Stimulated activated CD4-positive, alpha-beta T cell treated with anti-CD3 and anti-CD28 coated beads, TNF-alpha, amount 100 ng/mL, for 48 hours (primary cell): ENCODE measurements at places on chromosomes 2 and 18.

GRCh38 chr2:88711289-88711688 is 19.8 kb downstream of the RPIA start:
- DNase-seq = no peak

DNA sequence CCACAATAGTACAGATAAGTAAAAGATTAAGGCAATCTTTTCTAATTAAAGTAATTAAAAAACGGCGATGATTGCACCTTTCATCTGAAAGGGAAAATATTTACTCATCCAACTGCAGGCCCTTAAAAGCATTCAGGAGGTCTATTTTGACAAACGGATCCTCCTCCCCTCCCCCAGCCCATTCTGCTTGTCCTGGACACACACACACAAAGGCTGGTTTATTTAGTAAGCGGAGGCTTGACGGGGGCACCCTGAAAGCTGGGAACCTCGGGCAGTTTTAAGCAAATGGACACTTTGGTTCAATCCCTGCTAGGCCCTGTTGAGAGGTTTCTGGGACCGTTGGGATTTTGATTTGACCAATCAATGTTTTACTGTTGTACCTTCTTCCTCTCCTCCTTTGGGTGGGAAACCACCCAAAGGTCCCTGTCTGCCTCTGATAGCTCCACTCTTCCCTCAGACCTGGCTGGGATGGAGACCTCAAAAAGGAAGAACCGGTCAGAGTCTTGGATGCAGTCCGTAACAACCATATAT is 135.8 kb upstream of the HAAO start:
- no peak for DNase-seq

DNA sequence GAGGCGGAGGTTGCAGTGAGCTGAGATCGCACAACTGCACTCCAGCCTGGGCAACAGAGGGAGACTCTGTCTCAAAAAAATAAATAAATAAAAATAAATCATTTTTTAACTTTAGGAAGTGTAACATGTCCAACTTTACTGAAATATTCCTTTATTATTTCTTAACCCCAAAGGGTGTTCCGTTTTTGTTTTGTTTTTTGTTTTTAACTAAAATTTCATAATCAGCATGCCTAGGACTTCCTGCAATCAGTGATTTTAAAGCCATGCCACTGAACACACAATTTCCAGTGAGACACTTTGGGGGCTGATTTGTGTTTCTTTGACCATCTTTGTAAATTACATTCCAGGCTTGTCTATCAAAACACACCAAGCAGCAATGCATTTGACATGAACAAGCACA is 7.1 kb downstream of the CATIP start:
- DNase-seq = no peak

DNA sequence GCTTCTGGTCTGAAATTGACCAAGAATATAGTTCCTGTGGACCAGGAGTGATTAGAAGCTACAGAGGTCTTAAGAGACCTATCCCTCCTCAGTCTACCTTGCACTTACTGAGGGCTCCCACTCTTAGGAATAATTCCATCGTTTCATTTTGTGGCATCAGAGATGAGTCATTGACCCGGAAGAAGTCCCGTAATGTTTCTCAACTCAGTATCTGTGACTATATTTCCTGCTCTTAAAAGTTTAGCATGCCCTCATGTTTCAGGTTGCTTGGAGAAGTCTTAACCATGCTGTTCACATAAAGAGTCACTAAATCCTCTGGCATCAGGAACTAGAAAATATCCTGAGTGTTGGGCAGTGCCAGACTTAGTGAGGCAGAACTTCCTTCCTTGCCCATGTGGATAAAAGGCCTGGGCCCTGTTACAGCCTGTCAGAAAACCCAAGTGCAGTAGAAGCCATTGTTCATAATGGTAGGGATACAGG is at the start of gene IL36A:
TSS of gene IL36A (plus strand) at position 430 of the 480 bp plus-strand sequence. CDS start 413 bp downstream, outside the sequence.
- DNase-seq = no peak

DNA sequence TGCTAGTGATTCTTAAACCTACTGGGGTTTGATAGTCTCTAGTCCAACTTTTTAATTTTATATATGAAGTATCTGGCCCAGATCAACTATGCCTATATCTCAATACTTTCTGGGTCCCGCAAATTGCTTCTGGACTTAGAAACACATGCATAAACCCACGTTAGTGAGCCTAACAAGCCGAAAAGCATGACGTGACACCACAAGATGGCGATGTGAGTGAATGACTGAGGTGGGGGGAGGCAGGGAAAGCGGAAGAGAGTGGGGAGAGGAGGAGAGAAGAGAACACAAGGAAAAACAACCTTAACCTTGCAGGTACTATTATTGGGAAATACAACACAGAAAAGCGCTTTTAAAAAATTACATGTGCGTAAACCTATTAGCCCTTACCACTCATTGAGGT is 13.8 kb downstream of the PDIA6 start:
- no peak for DNase-seq

GRCh38 chr2:8587920-8588830 is 93.7 kb upstream of the ID2 start:
- no peak for DNase-seq

DNA sequence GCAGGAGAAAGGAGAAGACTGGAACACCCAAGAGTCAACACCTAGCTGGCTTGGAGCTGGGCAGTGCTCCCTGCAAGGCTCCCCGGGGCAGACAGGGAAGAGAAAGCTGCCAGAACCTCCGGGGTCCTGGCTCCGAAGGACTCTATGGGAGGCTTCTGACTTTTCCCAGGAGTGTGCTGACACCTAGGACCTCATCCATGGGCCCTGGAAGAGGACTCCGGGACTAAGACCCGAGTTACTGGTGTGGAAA is 37.8 kb upstream of the ATP6V1B1 start:
- DNase-seq = no peak

- no peak for DNase-seq
These were observed 45.6 kb downstream of the PARD6G start for GRCh38 chr18:80201739-80202138.

DNA sequence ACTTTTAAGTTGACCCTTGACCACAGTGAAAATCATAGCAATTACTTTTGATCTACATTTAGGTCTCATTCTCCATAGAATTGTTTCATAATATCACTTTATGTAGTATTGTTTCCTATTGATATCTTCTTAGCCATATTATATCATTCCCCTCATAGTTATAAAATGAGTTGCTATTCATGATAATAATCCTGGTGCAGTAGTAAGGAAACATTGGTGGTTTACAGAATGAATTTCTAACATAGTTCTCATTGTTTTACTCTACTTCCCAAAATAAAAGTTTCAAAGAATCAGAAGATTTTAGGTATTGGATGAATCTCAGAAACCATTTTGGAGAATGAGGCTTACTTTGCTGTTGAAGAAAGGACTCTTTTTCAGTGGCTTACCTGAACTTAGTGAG is 246.0 kb downstream of the PARD3B start:
- DNase-seq = no peak

DNA sequence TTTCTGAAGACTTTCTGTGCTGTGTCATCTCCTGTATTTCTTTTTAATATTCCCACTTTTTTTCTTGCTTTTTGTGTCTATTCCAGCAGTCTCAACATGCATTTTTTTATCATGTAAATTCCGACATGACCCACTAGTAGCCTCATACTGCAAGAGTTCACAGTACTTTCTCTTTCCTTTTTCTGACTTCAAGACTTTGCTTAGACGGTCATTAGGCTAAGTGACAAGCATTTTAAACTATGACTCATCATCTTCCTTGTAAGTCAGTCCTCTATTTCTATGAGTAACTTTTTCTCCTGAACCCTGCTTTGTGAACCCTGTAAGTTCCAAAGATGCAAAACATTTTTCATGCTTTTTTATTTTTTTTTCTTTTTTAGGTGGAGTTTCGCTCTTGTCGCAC is 381.2 kb downstream of the TXNL1 start:
- no peak for DNase-seq

- DNase-seq = no peak
These were observed 93.2 kb upstream of the CCDC150 start for GRCh38 chr2:196546151-196546919.

DNA sequence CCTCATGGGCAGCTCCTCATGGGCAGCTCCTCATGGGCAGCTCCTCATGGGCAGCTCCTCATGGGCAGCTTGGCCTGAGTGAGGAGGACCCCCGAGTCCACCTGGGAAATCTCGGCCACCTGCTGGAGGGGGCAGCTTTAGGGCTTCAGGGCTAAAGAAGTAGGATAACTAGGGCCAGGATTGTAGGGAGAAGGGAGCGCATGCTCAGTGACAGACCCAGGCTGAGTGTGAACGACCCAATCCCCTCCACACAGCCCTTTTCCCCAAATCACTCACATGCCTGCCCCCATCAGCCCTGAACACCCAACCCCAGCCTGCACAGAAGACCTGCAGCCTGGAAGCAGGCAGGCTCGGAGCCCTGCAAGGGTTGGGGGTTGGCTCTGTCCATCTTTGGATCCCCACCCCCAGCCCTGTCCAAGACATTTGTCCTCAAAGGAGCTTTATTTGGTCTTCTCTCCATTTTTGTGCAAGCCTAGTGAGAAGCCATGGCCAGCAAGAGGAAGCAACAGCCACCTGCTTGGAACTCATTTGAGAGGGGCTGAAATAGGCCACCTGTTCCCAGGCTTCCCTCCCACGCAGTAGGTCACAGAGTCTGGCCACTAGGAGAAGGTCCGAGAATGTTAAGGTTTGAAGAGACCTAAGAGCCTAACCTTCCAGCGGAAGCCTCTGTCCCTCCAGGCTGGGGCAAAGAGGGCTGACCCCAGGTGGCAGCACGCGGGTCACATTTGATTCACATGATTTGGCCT is 249.9 kb downstream of the TNS1 start:
- no peak for DNase-seq

- no peak for DNase-seq
These were observed 5.8 kb upstream of the MYOM1 start for GRCh38 chr18:3225588-3225987.

- no peak for DNase-seq
These were observed 128.0 kb downstream of the SPP2 start for GRCh38 chr2:234178330-234179030.

DNA sequence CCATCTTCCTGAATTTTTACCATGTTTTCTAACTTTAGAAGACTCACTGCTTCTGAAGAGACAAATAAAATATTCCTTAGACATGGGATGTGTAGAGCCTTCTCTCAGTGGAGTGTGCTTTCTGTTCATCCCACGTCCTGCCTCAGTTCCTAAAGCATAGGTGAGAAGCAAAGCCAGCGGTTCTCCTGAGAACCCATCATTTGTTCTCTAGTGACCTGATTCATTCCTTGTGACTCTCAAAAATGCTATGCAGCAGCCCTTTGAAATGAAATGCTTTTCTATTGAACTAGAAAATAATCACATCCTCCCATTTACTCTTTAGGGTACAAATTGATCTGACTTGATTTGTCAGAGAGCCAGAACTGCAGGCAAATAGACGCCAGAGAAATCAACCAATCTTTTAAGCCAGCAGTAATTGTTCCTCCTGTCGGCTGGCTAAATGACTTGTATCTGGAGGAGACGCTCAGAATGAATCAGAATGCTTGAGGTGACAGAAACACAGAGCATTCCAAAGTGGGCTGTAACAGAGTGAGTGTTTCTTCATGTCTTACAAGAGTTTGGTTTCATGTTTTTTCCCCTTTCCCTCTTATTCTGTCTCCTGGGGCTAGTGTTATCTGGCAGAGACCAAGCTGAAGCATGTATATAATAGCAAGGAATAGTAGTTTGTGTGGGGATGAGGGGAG is 81.3 kb upstream of the TMEM178A start:
- DNase-seq = no peak

GRCh38 chr2:16653799-16654198 is 11.8 kb downstream of the CYRIA start:
- no peak for DNase-seq

- DNase-seq = no peak
These were observed 6.8 kb upstream of the DDX1 start for GRCh38 chr2:15584767-15585469.

DNA sequence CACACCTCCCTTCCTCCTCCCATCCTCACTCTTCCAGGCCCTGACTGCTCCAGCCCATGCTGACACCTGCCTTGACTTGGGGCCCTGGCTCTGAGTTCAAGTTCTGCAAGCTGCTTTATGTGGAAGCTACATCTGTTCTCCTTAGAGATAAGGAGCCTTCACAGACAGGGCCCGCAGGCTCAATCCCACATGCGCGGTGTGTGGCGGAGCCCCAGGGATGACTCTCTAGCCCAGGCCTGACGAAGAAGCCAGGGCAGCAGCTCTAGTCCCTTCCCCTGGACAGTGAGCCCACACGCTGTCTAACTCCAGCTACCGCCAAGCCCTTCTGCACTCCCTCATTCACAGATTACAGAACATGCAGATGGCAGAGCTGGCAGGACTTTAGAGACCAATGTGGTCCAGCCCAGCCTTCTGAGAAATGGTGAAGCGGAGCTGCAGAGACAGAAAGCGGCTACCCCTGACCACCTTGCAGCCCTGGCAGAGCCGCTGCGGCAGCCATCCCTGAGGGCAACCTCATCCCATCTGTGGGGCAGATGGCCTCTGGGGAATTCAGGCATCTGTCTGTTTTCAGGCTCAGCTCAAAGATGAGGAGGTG is 304.3 kb downstream of the CELF4 start:
- DNase-seq = no peak

DNA sequence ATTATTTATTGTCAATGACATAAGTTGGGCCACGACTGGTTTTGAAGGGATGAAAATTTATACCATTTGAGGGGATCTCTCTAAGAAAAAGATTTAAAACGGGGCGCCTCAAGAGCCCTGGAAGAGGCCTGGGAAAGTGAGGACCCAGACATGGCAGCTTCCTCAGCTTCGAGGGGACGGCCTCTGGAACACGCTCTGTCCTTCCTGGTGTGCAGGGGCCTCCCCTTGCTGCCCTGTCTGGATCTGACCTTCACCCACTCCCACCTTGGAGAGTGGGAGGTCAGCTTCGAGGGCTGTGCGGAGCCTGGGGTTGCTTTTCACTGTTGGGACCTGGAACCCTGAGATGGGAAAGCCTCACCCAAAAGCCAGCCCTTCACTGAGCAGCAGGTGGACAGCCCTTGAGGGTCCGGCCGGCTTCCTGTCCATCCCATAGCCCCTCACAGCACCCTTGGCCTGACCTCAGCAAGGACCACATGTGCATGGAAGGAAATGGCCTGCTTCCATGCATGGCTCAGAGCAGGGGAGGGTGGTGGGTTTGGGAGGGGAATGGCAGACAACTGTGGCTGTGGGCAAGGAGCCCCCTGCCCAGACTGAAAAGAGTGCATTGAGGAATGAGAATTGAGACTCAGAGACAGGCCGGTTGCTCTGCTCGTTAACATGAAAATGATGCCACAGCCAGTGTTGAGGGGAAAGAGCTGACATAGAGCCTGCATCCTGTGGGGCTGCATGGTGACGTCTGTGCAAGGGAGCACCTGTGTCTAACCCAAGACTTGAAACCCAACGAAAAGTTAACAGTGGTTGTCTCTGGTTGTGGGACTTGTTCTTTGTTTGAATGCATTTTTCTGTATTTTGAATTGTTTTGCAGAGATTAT is 16.3 kb downstream of the FBLN7 start:
- DNase-seq = no peak

- no peak for DNase-seq
These were observed 96.4 kb downstream of the CDCA7 start for GRCh38 chr2:173451118-173451517.

- no peak for DNase-seq
These were observed 41.4 kb downstream of the IL1R2 start for GRCh38 chr2:102033031-102033749.

DNA sequence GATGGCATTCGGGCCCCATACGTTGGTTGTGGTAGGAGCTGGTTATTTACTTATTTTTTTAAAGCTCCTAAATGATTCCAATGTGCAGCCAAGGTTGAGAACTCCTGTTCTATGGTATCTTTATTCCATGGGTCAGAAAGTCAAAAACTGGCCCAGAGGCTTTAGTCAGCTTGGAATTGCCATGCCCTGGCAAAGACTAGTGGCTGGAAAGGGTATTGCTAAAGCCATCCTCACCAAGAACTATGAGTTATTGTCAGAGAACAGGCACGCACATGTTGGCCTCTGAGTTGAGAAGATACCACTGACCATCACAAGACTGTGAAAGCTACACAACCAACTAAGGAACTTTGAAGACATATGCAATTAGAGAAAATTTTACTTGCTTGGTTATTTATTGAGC is 47.9 kb upstream of the ACMSD start:
- DNase-seq = no peak
